ENCODE measurements at places on chromosomes 7 and 10.

GRCh38 chr7:49341849-49342248 lies 417.5 kb downstream of the CDC14C start:
- no peak for DNase-seq

- peak; percentile 91 for DNase-seq
Observed at GRCh38 chr7:40134428-40135316, at the start of the genes MPLKIP and SUGCT. Gene MPLKIP (minus strand): TSS chr7:40134622. CDS start chr7:40134567, 55 bp downstream. Gene SUGCT (plus strand): TSS chr7:40135005.

- DNase-seq: no peak
Observed at GRCh38 chr10:79270466-79271246, 76.6 kb upstream of the PPIF start.

- DNase-seq: no peak
Observed at GRCh38 chr7:50866343-50867033, 83.8 kb upstream of the GRB10 start.

- DNase-seq: peak; percentile 35
Observed at GRCh38 chr10:50552771-50553535, 70.8 kb downstream of the SGMS1 start.

- DNase-seq: no peak
Observed at GRCh38 chr10:76993213-76993612, 644.4 kb downstream of the KCNMA1 start.

DNA sequence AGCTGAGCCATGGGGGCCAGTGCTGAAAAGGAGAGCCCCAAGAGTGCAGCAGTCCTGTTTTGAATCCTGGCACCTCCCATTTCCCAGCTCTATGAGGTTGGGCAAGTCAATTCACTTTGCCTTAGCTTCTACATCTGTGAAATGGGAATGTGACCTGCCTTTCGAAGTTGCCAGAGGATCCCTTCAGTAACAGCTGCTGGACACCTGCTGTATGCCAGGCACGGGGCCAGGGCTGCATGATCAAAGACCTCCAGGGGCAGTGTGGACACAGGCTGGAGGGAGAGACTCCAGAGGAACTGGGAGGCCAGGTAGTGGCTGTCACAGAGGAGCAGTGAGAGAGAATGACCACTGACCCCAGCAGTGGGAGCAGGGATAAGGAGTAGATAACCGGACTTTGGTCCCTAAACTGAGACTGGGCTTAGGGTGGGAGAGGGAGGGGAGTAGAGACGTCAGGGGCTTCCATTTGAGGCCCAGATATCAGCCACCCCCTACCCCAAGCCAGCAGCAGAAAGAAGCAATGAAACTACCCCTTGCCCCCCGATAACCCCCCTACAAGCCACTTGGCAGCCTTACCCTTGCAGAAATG lies 45.2 kb downstream of the SRRM3 start:
- no peak for DNase-seq

DNA sequence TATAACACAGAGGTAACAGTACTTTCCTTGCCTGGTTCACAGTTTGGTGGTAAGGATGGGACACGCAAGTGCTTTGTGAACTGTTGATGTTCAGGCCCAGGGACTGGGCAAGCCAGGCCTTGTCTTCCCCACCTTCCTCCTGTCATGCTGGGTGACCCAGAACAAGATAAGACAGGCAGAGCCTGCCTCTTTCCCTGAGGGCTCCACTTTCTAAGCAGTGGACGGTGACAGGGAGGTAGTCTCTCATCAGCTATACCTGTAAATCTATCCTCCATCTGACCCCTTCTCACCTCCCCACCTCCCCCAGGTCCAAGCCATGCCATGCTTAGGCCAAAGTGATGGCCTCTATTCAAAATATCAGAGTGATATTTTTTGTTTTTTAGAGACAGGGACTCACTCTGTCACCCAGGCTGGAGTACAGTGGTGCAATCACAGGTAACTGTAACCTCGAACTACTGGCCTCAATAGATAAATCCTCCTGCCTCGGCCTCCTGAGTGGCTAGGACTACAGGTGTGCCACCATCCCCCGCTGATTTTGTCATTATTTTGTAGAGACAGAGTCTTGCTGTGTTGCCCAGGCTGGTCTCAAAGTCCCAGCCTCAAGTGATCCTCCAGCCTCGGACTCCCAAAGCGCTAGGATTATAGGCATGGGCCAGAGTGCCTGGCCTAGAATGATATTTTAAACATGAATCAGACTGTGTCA lies 42.8 kb downstream of the PDLIM1 start:
- no peak for DNase-seq

GRCh38 chr10:128713874-128714570 lies 587.8 kb upstream of the MKI67 start:
- no peak for DNase-seq

GRCh38 chr7:69067397-69067796 lies 530.9 kb upstream of the AUTS2 start:
- peak; percentile 31 for DNase-seq

DNA sequence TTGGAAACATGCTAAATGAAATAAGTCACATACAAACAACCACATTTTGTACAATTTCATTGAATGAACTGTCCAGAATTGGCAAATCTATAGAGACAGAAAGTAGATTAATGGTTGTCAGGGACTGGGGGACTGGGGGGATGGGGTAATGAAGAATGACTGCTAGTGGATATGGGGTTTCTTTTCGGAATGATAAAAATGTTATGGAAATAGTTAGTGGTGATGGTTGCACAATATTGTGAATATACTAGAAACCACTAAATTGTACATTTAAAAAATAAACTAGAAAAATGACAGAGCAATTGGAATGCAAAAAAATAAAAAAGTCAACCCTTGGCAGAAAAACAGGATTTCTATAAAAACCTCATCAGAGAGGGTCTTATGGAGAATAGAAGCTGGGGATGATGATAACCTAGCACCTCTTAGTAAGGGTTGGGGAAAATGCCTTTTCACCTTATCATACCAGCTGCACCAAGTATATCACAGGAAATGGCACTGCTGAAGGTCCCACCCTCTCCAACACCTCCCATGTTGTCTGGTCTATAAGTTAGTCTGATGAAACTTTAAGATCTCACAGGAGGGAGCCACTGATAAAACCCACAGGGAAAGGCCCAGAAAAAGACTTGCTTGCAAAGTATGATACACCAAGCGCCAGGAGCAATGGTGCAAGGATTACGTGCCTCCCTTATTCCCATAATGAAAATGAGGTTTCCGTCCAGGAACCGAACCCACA lies 23.1 kb upstream of the JAZF1 start:
- no peak for DNase-seq

GRCh38 chr10:103040418-103040817 lies 122.3 kb downstream of the CNNM2 start:
- peak; percentile 20 for DNase-seq

GRCh38 chr7:77331938-77332695 lies 84.0 kb downstream of the GSAP start:
- peak; percentile 90 for DNase-seq

DNA sequence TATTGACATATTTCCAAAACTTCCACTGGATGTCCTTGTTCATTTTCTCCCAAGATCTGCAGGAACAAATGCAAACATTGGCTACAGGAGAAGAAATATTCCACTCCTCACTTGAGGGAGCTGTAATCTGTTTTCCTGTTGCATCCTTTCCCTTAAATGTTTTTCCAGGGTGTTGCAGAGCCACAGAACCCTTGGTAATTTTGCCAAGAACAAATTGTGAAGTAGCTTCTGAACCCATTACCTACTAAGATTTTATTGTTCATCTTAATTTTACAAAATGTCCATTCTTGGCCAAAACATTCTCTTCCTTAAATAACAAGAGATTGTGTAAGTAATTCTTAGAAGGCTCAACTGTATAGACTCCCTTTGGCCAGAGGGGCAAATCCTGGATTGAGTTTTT lies 177.0 kb downstream of the GNAT3 start:
- no peak for DNase-seq

DNA sequence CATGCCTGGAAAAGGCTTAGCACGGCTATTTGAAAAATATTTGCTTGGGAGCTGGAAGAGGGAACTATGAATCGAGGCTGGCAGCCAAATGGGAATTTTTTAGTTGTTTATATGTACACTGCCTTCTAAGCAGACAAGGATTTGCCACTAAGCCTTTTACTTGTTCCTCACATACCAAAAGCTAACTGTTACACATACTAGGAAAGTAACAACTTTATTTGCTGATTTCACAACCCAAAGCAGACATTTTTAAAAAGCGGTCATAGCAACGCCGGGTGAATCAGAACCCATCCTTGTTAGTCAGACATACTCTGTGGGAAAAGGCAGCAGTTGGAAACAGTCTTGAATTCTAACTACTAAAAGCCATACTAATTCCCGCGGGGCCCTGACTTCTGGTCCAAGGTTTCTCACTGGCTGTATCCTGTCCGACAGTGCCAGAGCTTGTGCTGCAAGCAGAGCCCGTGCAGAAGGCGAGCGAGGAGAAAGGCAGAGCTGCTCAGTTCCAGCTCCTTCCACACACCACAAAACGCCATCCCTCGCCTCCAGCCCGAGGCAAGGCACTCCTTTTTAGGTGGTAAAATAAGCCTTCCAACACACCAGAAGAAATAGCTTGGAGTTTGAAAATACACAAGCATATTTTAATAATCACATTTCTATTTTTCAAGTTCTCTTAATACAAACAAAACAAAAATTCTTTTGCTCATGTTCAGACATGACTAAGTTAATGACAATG lies 89.2 kb downstream of the RNF216 start:
- peak; percentile 69 for DNase-seq

DNA sequence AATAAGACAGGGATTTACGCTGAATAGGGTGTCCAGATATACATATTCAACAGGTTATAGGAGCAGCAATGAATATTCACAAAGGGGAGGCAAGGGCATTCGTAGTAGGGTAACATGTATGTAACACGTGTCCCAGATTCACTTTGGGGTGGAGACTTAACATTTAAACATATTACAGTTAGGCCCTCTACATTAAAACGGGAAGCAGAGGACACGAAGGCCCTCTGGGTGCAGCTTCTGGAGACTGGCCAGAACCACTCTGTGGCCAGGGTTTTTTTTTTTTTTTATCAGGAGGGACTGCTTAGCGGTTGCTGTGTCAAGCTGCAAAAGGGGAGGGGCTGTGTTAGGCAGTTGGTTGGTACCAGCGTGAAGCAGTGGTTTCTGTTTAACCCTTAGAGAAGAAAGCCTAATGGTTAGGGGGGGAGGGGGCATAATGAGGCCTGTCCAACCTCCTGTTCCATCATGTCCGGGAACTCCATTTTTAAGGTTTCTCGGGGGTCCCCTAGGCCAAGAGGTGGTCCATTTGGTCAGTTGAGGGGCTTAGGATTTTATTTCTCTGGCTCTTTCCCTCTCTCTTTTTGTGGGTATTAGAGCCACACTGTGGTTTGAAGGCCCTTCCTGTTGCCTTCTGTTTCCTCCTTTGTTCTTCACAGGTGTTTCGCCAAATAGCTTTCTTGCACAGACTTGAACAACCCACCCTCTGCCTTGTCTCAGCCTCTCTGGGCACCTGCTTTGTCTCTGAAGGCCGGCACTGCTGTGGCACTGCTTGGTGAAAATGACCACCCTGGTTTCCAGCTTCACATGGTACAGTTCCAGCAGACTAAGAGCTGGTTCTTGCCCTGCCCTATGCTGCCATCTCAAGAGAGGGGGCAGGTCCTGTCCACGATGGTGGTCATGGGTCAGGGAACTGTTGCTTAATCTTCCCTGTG lies 26.4 kb downstream of the PRF1 start:
- DNase-seq: peak; percentile 82

DNA sequence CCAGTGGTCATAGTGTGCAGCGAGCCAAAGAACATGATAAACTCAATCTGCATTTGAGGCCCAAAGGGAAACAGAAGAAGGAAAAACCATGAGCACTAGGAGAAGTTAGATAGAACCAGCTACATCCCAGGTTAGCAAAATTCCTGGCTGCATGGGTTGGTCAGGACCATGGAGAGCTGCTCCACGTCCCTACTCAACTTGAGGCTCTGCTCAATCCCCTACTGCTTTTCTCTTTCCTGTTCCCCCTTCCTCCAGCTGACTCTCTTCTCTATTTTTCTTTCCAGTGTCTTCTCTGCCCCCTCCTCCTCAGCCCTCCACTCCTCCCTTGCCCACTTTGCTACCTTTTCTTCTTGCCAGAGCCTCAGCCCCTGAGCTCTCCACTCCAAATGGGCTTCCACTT lies 21.9 kb upstream of the VSIR start:
- DNase-seq: peak; percentile 55

GRCh38 chr7:121748546-121748945 lies 124.4 kb upstream of the PTPRZ1 start:
- no peak for DNase-seq

DNA sequence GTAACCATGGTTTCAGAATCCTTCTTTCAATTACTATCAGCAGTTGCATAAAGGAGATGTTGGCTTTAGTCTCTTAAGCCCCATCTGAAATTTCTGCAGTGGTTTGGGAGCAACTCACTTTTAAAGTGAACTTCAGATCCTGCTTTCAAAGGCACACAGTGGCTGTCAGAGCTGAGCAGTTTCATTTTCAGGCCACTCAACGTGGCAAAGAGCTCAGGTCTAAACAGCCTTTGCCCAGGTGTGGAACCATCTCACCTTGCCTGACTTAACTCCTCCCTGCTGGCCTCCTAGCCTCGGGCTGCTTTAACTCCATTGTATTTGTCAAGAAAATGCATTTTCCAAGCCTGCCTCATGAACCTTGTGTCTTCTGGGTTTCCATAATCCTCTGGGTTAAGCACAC lies 197.5 kb upstream of the KMT2E start:
- no peak for DNase-seq

GRCh38 chr7:137934176-137934826 lies 67.6 kb downstream of the CREB3L2 start:
- DNase-seq: no peak

DNA sequence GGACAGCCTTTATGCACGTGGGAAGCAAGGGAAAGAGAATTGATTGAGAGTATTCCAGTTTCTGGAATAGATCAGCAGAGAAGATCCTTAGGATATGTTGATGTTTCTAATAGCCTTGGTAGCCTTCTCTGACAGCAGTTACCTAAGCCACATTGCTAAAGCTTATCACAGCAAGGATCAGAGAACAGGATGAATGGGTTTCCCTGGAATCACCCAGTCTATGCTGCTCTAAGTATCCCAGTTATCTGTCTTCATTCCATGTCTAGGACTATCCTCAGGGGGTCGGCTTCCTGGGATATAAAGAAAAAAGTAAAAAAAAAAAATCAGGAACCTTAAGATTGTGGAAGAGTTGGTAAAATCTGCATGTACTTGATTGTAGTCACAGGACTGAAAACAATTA lies 352.0 kb upstream of the AKR1E2 start:
- no peak for DNase-seq

DNA sequence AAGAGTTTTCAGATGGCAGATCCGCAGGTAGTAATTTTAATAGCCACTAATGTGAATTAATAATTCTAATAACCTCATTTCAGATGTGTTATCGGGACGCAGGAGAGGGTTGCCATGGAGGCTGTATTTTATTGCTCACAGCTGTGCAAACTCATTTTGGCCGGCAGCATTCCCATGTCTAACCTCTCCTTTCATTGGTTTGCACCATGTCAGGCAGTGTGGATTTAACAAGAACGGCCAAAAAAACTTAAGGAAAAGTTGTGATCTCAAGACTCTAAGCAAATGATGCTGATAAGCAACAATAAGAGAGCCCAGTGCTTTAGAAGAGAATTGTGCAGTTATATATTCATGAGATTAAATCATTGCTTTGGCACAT lies 88.7 kb upstream of the NRP1 start:
- no peak for DNase-seq

- DNase-seq: no peak
Observed at GRCh38 chr10:97724341-97724941, 10.9 kb downstream of the MARVELD1 start.

All from ACHN (cell line).